ENCODE measurements at places on chromosomes 6 and 20.

- no peak for DNase-seq
Measured at GRCh38 chr6:37988127-37988526, 168.6 kb downstream of the ZFAND3 start.

DNA sequence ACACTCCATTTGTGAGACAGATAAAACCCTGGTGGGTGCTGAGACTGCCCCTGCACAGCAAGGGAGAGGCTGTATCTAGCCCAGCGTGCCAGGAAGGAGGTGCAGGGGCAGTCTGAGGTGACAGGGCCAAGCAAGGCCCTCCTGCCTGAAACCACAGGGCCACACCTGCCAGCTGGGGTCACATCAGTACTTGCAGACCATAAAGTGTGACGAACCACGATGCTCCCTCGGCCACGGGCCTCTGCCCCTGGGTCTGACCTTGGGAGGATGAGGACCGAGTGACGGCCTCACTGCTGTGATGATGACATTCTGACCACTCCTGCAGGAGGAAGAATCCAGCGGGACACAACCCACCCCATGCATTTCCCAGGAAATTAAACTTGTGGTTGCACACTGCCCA lies 75.1 kb downstream of the NINL start:
- no peak for DNase-seq

DNA sequence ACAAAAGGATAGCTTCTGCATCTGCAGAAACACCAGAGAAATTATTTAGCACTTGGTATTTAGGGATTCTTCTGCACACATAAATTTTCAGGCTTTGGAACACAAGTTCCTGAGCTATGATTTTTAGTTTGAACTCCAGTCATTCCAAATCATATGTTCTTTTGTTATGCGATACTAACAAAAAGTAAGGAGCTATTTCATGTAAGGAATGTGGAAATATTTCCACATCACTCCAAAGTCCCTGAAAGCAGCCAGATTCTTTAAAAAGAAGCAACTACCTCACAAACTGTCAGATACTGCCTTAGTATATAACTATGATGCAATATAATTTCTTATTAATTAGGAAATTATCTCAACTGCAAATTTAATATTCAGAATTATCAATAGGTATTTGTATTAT lies 106.9 kb downstream of the RNGTT start:
- DNase-seq = no peak

DNA sequence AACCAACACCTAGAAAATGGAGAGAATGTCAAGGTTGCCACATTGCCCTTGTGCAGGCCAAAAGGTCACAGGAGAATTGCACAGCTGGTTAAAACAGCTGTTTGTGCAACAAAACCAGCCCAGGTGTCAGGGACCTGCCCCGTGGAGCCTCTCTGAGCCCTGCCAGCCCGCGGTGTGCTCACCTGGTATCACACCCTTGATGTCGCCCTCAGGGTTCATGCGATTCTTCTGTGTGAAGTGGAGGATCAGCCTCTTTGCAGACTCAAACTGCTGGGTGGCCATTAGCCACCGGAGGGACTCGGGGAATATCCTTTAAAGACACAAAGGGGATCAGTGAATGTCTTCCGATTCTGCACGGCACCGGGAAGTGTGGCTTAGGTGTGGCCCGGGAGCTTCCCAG lies 39.2 kb downstream of the PSMG4 start:
- DNase-seq = no peak

DNA sequence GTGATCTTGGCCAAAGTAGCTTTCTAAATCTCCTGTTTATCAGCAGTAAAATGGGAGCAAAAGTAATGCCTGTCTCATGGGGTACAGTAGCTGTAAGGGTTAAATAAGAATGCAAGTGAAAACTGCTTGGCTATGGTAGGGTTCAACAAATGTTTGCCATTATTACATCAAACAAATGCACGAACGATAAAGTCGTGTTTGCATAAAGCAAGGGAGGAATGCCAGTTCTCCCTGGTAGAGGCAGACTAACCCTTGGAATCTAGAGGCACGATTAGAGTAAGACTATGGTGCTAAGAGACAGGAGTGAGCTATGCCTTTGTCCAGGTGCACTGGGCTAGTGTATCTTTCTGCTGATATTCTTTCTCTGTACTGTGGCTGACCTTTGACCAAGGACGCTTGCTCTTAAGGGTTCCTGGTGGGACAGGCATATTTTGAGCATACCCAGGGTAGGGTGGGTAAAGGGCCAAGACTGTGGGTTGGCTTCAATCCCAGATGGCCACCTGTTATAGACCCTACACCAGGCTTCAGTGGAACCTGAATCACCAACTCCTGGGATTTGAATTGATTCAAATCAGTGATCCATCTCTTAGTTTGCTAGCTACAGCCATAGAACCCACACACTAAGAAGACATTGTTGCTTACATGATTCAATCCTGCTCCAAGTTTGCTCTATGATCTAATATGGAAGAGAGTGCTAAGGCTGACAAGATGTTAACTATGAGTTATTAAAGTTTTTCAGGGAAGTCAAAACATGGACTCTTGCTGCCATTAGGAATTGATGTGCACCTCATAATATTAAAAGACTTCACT lies 139.9 kb downstream of the CCDC170 start:
- no peak for DNase-seq

GRCh38 chr6:14816116-14816859 lies 429.6 kb upstream of the JARID2 start:
- no peak for DNase-seq

DNA sequence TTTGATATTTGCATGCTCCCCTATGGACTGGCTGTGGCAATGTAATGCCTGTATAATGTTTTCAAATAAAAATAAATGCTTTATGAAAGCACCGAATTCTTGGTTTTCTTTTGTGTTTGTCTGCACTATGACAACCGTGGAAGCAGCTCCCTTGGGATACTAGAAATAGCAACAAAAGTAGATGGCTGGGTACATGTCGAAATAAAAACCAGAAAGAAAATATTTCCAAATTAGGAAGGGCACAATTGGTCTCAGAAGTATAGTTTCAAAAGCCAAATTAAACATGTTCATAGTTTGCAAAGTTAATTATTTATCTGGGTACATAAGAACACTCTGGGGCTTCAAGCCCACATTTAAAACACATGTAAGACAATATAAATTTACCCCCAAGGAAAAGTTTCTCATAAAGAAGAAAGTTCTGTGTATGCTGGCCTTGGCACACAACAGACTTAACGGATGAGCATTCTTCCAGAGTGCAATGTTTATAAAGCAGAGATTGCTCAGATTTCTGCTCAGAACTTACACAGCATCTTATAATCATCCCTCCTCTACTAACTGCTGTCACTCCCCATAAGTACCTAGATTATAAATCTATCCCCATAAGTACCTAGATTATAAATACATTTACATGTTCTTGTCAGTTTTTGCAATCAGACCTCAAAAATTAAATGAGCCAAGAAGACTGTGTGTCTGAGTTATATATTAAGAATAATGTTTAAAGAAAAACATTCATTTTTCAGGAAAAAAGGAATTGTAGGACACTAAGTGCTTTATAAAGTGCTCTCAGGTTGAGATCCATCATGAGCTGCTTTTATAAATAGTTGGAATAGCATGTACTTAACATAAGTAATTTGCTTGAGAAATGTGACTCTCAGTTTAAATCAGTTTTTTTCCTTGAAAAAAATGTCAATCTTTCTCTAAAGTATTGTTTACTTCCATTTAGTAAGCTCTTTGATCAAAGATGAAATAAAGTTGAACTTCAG lies 230.2 kb upstream of the PLN start:
- DNase-seq = no peak

DNA sequence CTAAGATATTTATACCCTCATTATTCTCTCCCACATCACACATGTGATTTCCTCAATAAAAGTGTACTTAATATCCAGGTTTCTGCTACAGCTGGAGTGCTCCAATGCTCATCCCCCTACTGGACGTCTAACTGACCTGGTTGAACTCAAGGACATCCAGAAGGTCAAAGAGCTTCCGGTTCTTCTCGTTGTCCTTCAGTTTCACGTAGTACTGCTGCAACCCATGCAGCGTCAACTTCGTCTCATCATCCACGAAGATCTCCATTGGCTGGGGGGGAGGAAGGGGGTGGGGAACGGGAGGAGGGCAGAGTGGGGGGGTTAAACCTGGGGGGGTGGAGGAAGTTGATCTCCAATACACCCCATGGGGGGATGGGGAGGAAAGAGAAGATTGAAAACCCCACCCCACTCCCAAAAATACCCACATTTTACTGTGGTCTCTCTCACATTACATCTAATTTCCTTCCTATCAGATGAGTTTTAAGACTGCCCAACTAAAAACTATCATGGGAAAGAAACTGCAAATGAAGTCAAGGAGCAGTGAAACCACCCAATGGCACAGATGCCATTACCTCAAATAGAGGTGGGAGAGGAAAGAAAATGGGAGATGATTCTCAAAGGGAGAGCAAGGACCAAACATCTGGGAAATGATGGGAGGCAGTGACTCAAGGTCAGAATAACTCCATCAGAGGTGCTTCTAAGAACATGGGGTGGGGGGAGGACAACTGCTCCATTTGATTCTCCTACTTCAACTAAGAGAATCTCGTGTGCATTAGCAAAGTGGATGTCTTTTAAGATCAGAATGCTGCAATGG lies 4.1 kb downstream of the MCCD1 start:
- DNase-seq = no peak

GRCh38 chr20:43095034-43095433 lies 94.7 kb downstream of the PTPRT start:
- no peak for DNase-seq

GRCh38 chr6:46236752-46237151 lies 66.0 kb upstream of the ENPP5 start:
- no peak for DNase-seq

GRCh38 chr6:112008482-112008881 lies 45.4 kb upstream of the CCN6 start:
- no peak for DNase-seq

DNA sequence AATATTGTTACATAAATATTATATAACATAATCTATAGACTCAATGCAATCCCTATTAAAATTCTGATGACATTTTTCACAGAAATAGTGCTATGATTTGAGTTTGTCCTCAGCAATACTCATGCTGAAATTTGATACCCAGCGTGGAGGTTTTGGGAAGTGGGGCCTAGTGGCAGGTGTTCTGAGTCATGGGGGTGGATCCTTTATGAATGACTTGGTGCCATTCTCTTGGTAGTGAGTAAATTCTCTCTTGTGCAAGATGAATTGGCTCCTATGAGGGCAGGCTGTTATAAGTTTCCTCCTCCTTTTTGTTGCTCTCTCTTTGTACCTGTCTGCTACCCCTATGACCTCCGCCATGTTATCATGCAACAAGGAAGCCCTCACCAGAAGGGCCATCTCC lies 65.8 kb downstream of the SHPRH start:
- no peak for DNase-seq

DNA sequence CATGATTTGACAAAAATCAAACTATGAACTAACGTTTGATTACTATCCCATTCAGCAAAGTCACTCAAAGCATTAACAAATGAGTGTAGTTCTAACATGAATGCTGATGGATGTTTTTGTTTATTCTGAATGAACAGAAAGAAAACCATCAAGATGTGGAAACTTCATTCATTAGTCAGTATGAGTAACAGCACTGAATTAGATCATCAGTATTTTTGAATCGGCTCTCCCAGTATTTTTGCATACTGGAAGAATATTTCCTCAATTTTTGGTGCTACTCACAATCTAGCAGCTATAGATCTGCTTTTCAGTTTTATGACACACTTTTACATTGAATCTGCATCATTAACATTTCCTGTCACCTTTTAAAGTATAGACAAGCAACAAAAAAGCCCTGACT lies 63.8 kb upstream of the CD83 start:
- DNase-seq = no peak

DNA sequence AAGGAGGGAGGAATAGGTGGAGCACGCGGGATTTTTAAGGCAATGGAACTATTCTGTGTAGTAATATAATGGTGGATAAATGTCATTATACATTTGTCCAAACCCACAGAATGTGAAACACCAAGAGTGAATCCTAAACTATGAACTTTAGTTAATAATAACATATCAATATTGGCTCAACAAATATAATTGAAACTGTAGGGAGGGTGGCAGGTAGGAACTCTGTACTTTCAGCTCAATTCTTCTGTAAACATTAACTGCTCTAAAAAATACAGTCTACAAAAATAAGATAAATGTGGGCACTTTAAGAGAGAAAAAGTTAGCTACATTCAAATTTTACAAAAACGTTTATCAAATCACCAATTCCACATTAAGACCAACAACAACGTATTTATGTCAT lies 136.7 kb upstream of the RUNX2 start:
- no peak for DNase-seq

GRCh38 chr6:4358414-4359107 lies 223.2 kb upstream of the ECI2 start:
- peak; percentile 88 for DNase-seq

DNA sequence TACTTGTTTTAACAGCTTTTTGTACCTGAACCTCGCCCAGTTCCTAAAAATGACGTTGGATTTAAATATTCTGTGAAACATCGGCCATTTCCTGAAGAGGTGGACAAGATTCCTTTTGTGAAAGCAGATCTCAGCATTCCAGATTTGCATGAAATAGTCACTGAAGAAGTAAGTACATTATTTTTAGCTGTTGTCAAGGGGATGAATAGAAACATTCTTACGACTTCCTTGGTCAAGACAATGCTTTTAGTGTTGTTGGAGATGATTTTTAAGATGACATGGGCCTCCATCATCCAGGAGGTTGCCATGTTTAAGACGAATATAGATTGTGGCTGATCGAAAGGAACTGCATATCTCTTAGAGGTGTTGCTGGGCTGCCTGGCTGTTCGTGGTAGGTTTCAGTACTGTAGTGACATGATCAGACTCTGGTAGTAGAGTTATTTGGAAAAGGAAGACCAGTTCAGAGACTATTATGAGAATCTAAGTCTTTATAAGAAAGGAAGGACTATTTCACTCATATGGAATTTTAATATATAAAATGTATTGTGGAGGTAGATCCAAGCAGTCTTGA lies 29.9 kb upstream of the ADIG start:
- DNase-seq = no peak

GRCh38 chr6:158475344-158476302 lies 84.3 kb upstream of the TMEM181 start:
- DNase-seq = no peak

DNA sequence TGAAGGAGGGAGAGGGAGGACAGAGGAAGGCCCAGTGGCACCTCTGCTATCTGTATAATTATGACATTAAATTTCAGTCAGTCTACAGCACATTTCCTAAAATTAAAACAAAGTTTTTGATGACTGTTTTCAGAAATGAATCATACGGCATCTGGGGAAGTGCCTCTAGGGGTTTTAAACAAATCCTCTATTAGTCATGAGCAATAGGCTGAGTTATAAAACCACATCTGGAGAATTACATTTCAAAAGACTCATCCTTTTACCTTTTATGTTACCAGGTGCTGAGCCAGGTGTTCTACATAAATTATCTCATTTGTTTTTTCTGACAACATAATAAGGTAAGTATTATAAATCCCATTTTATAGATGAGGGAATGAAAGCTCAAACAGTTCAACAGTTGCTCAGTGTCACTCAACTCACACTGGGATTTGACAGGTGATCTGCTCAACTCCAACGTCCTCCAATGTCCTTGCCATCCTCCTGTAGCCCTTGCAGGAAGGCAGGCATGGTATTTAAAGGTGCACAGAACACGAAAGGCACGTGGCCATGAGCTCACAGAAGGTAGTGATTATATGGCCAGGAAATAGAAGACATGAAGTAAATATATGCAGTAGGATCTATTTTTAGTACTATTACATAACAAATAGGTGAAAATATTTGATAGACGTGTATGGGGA lies 184.2 kb upstream of the MAN1A1 start:
- no peak for DNase-seq

All from left ventricle myocardium inferior (tissue), 1 donor.